ENCODE measurements at places on chromosomes 12 and 14.

DNA sequence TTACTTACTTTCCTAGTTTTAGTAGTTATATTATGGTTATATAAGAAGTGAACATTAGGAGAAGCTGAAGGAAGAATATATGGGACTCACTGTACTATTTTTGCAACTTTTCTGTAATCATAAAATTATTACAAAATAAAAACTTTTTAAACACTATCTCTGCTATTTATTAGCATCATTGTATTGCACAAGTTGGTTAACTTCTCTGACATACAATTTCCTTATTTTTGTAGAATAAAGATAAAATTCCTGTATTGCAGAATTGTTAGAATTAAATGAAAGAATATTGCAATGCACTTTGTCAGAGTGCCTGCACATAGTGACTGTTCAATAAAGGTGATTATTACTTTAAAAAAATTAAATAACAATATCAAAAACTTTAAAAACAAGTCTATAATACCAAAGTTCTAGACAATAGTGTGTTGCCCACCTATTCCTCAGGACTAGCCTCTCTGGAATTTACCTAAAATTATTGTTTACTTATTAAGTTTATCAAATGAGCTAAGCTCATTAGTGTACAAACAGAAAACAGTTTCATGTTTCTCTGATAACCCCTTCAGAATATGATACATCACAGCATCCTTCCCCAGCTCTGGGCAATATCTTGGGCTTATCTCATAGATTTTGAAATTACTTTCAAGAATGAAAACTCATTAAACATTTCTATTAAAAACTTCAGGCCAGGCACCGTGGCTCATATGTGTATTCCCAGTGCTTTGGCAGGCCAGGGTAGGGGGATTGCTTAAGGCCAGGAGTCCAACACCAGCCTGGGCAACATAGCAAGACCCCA, 77.4 kb upstream of the TMPO start:
- no peak for DNase-seq

- no peak for DNase-seq
Observed at GRCh38 chr14:87705439-87705896, 287.5 kb downstream of the GALC start.

- peak; percentile 14 for DNase-seq
Observed at GRCh38 chr12:104480826-104481440, 24.2 kb downstream of the CHST11 start.

DNA sequence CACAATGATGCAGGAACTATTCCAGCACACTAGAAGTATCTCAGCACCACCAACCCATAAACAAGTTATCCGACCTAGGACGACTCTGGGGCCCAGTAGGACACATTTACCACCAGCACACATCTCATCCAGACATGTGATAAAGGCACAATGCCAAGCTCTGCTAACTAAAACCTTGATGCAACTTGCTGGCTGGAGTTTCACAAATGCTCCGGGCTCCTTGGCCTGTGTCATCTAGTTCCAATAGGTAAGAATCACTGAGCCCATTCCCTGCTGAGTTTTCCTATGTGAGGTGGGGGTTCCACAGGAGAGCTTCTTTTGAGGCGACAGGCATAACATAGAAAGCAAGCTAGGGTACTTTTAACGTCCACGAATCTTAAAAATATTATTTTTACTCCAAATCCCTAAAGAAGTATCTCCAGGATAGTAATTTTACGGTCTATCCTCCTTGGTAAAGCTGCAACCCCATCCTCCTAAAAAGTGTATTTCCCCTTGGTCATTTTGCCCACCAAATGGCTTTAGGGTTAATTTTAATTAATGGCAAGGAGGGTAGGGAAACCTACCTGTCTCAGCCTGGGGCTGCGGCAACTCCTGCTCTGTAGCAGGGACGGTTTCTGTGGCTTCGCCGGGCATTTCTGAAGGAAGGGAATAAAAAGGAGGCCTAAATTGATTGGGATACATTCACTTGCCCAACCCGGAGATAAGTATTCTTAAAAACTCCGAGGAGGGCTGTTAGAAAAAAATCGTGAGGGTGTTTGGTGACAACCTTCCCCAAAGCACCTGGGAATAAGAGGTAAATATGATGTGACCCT, 1.0 kb downstream of the NACA start:
- no peak for DNase-seq

GRCh38 chr14:81273521-81273920, 52.8 kb upstream of the GTF2A1 start:
- no peak for DNase-seq

DNA sequence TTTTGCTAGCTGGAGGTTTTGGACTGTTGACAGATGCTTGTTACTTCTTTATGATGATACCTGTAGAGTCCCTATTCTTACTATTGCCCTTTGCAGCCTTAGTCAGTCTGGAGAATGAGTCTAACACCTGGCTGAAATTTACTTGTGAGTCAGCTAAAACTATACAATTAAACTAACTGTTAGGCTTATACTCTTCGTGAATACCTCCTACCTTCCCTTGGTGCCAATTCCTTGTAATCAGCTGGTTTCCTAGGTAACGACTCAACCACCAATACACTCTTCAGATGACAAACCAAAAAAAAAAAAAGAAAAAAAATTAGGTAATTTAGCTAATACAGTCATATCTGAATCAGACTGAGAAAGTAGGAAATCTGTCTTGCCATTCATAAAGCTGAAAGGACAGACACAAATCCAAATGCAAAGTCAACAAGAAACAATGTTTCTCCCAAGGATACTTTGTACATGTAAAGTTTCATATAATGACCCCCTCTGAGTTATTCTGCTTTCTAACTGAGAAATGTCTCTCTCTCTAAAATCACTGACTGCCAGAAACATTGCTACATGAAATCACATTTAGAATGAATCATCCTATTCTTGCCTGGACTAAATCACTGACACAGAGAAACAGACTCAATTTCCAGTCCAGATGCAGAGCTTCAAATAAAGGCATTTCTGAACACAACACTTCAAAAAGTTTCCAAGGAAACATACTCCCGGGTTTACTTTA, 56.5 kb upstream of the CDKL1 start:
- no peak for DNase-seq

DNA sequence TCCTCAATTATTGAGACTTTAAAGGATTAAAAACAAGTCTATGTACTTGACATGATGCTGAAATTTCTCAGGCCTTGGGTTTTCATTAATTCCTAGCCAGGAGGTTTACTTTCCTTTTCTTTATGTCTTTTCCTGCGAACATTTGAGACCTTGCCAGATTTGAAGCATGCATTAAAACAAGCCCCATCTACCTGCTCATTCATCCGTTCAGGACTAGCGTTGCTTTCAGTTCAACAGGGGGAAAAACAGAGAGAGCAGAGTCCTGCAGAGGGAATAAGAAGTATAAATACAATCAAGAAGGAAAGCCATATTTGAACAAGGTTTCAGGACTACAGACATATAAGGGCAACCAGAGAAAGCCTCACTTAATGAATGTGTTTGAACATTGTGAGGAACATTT, 542.4 kb downstream of the DIO2 start:
- DNase-seq: no peak

GRCh38 chr12:26226122-26226521, 30.7 kb downstream of the SSPN start:
- no peak for DNase-seq

- DNase-seq: no peak
Observed at GRCh38 chr12:98465950-98466602, 49.3 kb upstream of the TMPO start.

GRCh38 chr14:57833323-57833722, 32.6 kb downstream of the SLC35F4 start:
- no peak for DNase-seq

DNA sequence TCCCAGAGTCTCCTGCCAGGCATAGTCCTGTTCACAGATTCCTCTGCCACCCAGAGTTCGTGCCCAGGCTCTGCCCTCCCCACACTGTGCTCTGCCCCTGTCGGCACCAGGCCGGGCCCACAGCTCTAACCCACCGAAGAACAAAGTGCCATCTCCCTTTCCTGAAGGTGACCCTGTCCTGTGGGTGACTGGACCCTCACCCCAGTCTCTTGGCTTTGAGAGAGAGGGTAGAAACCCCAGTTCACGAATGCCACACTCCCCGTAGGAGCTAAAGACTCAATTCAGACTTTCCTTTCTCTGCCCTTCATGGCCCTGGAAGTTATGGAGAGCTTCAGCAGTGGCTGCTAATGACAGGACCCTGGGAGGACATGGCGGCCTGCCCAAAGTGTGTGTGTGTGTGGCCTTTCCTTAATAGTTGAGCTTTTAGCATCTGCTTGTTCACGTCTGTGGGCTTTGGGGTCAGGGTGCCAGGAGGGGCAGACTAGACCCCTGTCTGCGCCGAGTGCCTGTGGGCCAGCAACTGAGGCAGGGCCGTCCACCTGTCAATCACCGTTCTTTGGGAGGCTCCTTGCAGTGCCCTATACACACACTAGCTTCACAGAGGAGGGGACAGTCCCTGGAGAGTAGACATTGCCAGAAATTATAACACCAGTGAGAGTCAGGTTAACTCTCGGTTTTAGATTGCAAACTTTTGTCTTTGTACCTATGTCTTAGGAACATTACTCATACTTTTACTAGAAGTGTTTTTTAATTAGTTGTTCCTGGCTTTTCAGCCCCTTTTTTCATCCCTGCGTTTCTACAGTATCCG, 84.6 kb upstream of the DYNC1H1 start:
- DNase-seq: no peak

GRCh38 chr14:50892255-50892654, 20.4 kb downstream of the ABHD12B start:
- DNase-seq: no peak

DNA sequence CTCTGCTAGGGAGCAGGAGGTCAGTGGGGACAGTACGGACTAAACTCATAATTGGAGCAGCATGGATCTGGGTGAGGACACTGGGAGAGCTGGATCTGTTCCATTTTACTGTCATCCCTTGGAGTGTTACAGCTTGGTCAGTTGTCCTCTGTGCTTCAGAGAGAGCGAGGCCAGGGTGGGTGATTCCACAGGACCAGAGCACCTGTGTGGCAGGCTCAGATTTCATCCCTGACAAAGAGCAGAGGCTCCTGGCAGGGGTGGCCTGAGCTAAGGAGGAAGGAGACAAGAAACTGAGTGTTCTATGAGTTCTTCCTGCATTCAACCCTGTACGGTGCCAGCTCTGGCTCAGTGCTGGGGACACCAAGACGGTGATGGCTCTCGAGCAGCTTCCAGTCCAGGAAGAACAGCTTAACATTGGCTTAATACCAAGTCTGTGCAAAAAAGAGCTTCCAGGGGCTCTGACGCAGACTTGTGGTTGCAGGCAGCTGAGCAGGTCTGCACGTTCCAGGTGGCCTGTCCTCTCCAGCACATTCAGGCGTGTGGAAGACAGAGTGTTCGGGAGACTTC, 8.4 kb upstream of the PGF start:
- DNase-seq: no peak

DNA sequence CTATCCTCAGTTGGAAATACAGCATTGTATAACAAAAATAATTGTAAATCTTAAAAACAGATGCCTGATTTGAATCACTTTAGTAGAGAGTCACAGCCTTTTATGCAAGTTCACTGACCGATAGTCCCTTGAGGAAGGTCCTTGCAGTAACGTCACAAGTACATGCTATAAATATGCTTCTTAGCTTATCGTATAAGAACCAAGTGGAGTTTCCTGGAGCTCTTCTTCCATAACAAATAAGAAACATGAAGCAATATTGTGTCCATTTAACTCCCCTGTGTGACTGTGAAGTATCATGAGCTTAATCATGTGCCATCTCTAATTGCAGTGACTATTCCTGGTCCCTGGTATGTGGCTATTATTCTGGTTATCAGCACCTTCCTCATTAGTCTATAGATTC, 107.9 kb downstream of the SLC38A4 start:
- DNase-seq: no peak

GRCh38 chr14:23577004-23577681, 1.4 kb downstream of the JPH4 start:
- DNase-seq: no peak

DNA sequence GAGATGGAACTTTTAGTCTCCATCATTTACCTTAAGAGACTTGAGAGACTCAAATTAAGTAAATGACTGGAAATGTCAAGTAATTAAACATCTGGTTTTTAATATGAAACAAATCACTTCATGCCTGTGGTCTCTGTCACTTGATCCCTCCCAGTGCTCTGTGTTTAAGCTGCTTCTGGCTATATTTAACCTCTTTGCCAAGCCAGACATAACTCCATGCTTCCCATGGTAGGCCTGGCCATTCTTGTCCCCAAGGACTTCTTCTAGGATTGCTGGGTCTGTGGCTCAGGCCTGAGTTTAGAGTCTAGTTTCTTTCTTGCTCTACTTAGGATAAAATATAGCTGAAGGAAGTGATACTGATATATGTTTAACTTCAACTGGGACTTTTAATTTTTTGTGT, 1013.6 kb downstream of the FLRT2 start:
- DNase-seq: no peak

DNA sequence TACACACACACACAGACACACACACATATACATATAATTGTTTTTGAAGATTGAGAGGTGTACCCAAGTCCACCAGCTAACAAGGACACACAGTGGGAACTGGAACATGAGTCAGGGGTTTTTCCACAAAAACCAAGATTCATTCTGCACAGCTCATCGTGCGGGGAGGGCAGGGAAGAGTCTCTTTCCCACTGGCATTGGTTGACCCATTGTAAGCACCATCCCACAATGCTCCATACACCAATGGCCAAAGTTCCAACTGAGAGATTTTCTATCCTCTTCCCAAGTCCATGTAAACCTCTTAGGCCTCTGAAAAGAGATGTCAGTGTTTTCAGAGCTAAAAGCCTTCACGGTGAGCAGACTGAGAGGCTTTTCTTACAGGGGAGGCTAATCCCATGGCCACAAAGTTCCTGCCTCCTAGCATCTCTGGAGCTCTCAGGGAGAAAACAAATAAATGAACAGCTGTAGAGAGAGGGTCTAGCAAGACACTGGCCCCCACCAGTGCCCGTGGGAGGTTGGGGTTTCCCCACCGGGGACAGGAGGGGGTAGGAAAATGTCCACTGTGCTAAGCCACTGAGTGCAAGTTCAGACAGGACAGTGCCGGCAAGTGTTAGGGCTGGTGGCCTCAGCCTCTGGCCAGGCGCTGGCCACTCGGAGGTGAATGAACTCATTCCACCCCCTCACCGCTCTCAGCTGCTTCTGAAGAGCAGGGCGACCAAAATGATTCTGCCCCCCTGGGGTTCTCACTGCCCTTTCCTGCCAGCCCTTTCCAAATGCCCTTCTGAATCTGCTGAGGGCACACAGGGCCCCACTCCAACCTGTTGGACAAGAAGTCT, 21.5 kb upstream of the TC2N start:
- DNase-seq: no peak

GRCh38 chr14:100873096-100873482, 30.4 kb downstream of the RTL1 start:
- DNase-seq: no peak

DNA sequence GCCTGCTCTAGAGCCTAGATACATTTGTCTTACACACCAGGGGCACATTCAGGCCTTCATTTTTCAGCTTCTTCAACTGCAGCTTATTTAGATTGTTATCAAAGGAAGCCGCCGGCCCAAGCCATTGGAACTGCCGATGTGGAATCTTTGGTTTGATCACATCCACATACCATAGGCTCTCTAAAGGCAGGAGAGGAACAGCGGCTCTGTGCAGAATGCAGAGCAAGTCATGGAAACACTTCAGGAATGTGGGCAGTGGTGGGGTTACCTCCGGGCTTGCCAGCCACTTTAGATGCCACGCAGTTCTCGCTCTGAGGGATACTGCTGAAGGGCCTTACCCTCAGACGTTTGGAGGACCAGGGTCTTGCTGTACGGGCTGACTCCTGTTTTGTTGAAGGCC, 53.4 kb upstream of the PYGL start:
- DNase-seq: no peak
